ENCODE measurements at places on chromosomes 7 and 10.

DNA sequence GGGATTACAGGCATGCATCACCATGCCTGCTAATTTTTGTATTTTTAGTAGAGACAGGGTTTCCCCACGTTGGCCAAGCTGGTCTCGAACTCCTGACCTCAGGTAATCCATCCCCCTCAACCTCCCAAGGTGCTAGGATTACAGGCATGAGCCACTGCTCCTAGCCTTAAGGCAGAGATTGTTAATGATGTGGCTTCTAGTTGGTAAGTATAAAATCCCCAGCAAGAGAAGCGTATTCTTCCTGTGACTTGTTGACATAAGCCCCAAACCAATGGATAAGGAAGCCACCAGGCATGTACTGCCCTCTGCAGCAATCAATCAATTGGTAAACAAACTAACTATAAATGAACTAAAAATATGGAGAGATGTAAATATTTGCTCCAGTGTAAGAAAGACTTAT is 41.2 kb downstream of the REEP3 start:
- no peak for DNase-seq

DNA sequence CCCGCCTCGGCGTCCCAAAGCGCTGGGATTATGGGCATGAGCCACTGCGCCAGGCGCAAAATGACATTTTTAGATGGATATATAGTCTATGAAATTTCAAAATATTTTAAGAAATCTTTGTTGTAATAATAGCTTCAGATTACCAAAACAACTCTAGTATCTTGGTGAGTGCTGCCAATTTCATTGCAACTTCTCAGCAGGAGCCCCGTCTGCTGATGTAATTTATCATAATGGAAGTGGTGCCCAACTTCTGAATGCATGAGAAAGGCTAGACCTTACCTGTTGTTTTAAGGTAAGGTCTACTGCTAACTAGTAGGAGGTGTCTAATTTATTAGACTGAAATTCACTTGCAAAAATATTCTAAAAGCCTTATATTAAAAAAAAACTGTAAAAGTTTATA is 20.0 kb downstream of the PDSS1 start:
- DNase-seq = no peak

DNA sequence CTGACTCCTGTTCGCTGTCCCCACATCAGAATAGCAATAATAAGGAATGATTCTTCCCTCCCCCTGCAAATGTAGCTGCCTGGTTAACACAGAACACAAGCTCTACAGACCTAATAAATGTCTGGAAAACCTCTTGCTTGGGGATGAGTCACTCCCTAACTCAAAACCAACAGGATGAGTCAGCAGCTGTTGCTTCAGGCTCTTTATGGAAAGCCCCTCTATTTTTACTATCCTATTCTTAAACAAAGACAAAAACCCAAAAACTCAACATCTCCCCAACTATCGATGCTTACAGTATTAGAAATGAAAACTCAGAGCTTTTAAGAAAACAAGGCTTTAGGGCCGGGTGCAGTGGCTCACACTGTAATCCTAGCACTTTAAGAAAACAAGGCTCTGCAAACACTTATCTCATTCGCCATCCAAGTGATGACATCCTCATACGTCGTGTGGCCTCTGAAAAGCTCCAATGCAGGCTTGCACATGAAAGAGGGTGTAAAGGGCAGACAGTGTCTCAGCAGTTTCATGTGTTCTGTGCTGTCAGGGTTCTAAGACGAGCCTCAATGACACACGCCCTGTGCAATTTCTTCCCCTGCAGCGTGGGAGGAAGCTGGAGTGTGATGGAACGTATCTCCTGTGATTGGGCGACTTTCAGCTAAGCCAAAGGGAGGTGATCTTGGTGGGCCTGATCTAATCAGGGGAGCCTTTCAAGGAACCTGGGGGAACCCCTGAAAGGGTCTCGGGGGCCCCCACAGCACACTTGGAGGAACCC is 70.1 kb downstream of the AMZ1 start:
- DNase-seq = peak; percentile 35

DNA sequence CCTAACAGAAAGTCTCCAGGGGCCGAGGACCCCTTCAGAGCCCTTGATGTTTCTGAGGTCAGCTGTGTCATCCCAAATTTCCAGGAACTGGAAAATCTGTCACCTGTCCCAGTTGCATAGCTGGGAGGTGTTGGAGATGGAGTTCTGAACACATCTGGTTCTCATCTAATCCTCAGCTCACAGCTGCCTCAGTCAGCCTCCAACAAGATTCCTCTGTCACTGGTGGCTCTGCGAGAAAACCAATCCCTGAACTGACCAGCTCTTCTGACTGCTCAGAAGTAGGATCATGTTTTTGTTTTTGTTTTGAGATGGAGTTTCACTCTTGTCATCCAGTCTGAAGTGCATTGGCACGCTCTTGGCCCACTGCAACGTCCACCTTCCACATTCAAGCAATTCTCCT is 37.6 kb upstream of the MYL10 start:
- DNase-seq = no peak

DNA sequence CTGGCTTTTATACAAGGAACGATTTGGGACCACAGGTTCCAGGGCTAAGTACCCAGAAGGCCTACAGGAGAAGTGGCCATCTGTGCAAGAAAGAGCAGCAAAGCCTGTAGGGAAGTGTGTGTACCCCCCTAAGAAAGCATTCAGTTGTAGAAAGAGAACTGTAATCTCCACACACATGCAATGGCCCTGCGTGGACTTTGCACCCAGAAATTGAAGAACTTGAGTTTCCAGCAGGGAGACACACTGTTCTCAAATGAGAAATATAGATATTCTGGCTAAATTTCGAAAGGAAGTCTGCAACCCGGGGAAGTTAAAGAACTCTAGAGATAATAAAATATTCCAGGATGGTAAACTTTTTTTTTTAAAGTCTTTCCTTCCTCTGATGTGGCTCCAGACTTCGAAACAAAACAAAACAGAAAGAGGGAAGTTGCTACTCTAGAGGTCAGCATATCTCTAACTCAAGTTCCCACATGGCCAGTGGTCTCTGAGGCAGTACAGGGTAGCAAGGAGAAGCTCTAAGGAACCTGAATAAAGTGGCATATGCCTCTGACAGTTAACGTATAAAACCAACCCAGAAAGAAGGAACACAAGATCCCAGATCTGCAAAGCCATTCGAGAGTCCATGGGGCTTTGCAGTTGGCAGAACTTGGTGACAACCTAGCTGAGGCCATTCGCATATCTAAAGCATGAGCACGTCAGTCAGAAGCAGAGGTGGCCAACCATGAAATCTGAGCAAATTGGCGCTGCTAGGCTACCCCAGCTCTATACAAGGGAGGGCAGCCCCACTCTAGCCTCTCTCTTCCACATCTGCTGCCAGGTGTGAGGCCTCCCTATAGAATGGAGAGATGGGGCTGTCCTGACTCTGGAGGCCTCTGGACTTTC is 56.6 kb downstream of the ELMO1 start:
- no peak for DNase-seq

GRCh38 chr7:156473476-156474240 is 166.9 kb upstream of the RNF32 start:
- DNase-seq = no peak

- DNase-seq = no peak
These were observed 186.2 kb downstream of the REEP3 start for GRCh38 chr10:63707254-63707910.

DNA sequence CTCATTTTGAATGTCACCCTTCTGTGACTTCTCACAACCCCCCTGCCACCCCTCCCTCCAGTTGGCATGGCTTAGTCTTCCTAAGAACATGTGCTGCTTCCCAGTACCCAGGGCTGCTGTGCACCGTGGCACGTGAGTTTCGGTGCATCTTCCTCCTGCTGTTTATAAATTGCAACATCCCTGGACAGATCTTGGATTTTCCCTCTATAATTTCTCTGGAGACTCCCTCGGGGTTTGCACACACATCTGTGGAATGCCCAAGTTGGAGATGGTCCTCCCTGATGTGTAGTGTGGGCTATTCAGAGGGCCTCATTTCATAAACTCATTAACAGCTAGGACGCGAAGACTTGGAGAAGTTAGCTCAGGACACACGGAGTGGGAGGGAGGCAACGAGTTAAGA is 52.9 kb downstream of the IKZF1 start:
- no peak for DNase-seq

DNA sequence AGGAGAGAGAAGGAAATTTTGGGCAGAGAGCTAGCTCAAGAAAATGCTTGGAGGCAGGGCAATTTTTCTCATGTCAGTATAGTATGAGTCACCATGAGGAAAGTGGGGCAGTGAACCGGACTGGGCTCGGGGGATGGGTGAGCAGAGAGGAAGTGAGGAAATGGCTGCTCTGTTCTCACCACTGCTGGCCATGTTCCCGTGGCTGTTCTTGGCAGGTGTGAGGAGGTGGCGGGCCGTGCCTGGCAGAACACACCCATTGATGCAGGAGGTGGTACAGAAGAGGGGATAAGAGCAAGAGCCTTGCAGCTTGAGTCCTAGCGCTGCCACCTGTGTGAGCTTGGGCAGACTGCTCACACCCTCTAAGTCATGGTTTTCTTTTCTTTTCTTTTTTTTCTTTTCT is 304.4 kb upstream of the LYZL1 start:
- no peak for DNase-seq

DNA sequence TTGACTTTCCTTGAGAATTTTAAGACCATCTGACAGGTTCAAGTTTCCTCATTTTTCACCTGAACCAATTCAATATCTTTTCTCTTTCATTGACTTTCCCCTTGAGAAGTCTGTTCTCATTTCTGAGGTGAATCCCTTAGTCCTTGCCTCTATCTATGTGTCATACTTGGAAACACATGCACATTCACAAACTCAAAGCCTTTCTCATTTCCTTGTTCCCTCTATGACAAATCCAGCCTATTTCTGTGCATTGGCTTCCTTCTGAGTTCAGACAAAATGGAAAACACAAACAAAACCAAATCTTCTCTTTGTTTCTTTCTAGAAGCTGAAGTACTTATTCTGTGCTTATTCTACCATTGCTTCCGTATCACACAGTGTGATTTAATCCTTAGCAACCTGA is 13.8 kb downstream of the PTTG1IP2 start:
- no peak for DNase-seq

DNA sequence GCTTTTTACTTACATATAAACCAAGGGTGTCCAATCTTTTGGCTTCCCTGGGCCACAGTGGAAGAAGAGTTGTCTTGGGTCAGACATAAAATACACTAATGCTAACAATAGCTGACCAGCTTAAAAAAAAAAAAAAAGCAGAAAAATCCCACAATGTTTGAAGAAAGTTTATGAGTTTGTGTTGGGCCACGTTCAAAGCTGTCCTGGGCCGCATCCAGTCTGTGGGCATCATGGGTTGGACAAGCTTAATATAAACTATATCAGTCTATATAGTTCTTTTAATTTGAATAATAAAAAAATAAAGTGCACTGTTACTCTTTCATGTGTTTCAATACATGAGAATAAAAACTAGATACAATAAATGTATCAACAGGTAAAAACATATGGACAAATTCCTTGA is 179.9 kb downstream of the DNAJC1 start:
- no peak for DNase-seq

DNA sequence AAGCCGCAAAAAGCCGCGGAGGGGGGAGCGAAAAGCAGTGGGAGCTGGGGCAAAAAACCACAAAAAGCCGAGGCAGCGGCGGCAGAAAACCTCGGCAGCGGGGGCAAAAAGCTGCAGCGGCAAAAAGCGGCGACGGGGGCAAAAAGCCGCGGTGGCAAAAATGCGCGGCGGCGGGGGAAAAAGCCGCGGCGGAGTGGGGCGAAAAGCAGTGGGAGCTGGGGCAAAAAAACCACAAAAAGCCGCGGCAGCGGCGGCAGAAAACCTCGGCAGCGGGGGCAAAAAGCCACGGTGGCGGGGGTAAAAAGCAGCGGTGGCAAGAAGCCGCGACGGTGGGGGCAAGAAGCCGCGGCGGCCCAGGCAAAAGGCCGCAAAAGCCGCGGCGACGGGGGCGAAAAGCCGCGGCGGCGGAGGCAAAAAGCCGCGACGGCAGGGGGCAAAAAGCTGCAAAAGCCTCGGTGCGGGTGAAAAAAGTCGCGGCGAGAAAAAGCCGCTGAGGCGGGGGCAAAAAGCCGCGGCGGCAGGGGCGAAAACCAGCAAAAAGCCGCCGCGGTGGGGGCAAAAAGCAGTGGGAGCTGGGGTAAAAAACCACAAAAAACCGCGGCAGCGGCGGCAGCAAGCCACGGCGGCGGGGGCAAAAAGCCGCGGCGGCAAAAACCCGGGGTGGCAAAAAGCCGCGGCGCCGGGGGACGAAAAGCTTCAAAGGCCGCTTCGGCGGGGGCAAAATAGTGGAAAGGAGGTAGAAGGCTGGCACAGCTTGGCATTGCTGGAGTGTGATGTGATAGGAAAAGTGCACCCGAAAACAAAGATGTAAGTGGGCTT is 135.9 kb downstream of the ZNF92 start:
- DNase-seq = no peak

GRCh38 chr7:142161921-142162320 is 50.4 kb downstream of the MGAM2 start:
- no peak for DNase-seq

DNA sequence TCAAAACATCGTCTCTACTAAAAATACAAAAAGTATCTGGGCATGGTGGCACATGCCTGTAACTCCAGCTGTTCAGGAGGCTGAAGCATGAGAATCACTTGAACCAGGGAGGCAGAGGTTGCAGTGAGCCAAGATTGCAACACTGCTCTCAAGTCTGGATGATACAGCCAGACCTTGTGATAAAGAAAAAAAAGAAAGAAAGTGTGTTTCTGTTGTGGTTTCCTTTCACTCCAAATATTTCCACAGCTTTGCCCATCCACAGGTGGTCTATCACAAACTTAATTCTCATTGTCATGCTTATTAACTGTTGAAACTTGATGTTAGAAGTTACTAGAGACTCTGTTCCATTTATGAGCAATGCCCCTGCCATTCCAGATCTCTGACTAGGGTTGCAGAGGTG is 316.0 kb upstream of the SEMA3C start:
- DNase-seq = no peak

GRCh38 chr10:102814453-102814871 is 22.8 kb downstream of the CYP17A1 start:
- DNase-seq = no peak

DNA sequence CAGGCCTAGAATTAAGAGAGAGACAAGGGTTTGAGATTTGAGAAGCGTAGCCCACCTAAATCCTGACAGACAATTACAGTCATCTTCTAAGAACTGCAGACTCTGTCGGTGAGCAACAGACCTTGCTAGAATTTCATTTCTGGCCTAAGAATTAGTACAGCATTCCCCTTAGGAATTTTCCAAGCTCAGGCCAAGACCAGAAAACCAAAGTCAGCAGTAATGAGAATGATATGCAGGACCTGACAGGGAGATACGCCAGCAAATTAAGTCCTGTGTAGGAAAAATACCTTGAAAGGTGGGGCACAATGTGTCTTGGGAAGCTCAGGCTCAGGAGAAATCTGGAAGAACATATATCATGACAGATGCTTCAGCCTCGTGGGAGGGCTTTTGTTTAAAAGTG is 52.7 kb upstream of the HERPUD2 start:
- DNase-seq = no peak

All from NCI-H2227 treated with DMSO at 0.1 percent for 48 hours (cell line).